Left ventricle myocardium inferior (tissue), 1 donor: ENCODE measurements at places on chromosomes 7 and 10. TPM values are rescaled to one million over a fixed set of nuclear protein-coding genes. Genes with fewer than 3 reads are reported as not detected.

Gene PLAU
- total RNA-seq: 4.9 TPM

Gene SYT15B
- total RNA-seq: 0.93 TPM

Gene ANKRD22
- total RNA-seq: not detected

DNA sequence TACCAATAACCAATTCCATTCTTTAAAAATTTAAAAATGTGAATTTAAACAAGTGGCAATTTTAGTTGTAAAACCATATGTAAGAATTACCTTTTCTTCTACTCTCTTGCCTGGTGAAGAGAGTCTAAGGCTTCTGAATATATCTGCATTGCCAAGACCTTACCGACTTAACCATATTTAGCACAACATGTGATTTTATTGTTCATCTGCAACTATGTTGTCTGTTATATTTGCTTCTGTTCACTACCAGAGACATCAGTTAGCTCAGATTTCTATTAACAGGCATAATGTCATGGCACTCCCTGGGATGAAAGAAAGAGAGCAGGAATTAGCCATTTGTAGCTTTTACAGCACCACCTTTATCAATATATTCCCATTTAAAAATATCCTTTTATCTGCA, 55.3 kb downstream of the CHN2 start:
- DNase-seq: no peak
